Panc1 (cell line): ENCODE measurements at places on chromosomes 12 and 14.

DNA sequence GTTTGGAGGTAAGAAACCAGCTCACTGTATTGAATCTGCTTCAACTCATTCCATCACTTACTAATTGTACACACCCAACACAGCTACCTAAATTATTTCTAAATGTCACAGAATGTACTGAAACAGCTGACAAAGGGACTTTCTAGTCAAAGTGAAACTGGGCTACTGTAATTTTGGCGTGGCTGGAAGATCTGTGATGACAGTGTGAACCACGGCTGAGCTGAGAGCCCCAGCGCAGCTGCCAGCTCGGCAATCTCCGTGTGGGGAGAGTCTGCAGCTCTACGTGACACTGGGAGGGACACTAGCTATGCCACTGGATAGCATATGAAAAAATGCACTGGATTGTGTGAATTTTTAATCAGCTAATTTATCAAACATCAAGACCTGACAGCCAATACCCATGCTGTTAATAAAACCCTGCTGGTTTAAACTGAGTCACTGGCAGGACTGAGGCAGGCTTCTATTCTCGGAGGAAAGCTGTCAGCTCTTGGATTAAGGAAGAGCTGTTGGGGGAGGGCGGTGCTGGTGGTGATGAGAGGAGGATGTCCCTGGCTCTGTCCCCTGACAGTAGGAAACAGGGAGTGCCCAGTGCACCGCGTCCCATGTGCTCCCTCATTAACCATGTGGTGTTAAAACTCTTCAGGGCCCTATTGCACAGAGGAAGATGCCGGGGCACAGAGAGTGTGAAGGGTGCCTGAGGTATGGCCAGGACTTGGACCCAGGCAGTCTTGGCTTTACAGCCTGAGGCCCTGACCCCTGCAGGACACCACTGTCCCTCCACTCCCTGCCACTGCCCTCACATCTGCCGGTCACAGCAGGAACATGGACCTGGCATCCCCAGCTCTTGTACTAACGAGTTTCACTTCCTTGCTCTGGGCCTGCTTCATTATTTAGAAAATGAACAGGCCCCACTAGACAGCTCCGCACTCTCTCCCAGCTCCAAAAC lies 13.3 kb downstream of the SLC15A4 start:
- DNase-seq, result no peak

DNA sequence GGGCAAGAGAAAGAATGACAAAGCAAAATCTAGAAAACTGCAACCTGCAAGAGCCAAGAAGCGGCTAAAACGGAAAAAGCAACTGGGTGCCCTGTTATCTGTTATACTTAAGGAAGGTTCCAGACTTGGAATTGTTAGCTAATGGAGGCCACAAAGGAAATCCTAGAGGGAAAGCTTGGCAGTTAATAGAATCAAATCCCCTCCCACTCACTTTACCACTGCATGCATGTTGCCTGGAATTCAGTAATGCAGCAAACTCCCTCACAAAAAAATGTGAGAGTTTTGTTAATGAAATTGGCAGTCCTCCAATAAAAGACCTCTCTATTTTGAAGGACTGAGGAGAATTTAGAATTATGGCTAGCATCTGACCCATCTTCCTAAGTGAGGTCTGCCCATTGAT lies 164.2 kb upstream of the SOX5 start:
- DNase-seq, result no peak

DNA sequence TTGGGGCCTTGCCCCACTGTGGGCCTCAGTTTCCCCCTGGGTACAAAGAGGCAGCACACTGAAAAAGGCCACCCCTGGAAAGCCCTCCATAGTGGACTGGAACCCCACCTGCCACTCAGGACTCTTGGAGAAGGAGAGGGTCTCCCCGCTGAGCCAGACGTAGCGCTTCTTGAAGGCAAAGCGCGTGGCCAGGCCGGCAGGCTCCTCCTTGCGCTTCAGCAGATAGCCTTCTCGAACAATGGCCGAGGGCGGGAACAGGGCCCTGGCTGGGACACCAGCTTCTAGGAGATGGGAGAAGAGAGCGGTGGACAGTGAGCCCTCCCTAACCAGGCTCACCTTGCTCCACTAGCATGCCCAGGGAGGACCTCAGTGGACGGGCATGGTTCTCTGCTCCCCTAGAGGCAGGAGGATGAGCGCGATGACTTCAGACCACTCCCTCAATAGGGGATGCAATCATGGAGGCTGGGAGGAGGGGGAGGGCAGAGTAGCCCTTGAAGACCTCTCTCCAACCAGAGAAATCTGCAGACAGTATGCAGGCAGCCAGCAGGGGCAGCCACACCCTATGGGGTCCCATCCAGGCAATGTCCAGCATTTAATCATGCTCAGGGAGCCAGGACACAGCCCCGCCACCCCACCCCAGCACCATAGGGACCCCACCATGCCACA lies 29.8 kb downstream of the RASAL1 start:
- no peak for DNase-seq

- DNase-seq, result no peak
Observed at GRCh38 chr12:92065018-92065499, 80.6 kb downstream of the BTG1 start.

- no peak for DNase-seq
Observed at GRCh38 chr14:74841230-74842207, 34.4 kb downstream of the PROX2 start.

- DNase-seq, result no peak
Observed at GRCh38 chr12:124780336-124780735, 83.3 kb downstream of the SCARB1 start.

DNA sequence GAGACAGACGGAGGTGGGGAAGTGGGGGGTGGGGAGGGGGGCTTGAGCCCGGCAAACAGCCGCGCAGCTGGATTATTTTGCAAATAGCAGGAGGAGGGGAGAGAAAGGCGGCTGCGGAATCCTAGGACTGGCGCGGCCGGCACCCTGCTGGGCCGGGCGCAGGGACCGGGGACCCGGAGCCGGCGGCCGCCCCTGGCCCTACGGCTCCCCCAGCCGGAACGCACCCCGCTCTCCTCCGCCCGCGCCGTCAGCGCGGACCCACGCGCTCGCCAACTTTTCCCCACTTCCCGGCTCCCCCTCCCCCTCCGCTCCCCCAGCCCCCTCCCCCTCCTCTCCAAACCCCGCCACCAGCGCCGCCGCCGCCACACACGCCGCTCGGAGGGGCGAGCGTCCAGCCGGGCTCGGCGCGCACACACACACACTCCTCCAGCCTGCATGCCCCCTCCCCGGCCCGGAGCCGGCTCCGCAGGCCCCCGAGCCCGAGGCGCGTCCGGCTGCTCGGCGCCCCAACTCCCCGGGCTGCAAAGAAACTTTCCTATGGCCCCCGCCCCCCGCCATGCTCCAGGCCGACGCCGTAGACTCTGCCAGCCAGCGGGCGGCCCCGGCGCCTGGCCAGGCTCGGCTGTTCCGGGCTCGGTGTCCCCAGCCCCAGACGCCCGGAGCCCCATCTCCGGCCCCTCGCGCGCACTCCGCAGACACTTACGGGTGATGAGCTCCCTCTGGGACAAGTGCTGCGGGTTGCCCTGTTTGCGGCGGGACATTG lies 1.4 kb downstream of the BCL11B start:
- no peak for DNase-seq

DNA sequence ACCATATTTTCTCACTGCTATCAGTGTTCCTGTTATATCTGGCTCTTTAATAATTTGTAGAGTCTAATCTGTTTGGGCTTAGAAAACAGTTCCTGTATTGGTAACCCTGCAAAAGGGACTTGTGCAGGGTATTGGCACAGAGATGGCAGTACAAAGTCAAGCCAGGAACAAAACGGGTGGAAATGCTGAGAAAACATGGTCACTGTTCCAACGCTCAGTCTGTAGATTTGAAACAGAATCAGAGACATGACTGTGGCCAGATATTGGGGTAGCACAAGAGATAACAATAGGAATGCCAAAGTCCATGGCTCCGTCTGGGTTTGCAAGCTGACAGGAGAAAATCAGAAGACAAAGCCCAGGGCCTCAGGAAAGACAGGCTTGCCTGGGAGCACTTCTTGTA lies 290.7 kb upstream of the PDE3A start:
- DNase-seq, result no peak

DNA sequence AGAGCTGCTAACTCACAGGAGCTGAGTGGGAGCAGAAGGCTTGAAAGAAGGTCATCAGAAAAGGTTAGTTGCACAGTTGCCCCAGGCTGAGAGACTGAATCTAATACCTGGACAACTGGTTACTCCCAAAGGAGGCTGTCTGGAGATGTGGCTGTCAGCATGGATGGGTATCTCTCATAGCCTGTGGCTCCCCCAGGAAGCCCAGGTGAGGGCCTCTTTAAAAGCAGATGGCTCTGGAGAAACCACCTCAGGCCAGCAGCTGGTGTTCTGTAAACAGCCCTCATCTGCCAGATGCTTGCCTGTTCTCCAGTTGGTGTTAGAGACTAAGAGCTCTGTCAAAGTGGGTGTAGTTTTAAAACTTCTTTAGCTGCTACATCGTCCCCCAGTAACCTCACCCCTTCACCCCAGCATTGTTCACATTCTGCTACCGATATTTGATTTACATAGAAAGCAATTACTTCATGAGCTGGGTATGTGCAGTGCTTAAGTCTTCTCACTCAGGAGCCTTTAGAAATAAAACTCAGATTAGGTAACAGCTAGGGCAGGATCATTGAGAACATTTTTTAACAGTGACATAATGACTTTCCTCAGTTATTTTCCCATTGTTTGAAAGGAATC lies 25.8 kb downstream of the DACT1 start:
- no peak for DNase-seq

GRCh38 chr14:22556990-22557623 lies 31.9 kb downstream of the DAD1 start:
- DNase-seq, result peak; percentile 50

- no peak for DNase-seq
Observed at GRCh38 chr12:116317139-116317538, 39.6 kb upstream of the MED13L start.

DNA sequence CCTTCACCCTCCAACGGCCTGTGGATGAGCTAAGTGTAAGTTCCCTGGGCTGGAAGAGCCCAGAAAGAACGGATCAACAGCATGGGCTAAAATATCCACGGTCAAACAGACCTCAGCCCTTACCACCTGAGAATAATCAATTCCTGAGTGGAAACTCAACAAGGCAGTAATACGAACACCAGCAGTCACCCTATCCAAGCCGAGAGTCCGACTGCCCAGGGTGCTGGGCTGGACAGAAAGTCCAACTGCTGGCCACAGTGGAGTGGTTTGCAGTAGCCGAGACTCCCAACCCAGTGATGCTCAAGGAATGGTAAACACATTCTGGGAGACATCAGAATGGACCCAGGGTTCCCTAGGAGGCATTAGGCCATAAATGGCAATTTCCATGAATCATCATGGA lies 36.8 kb downstream of the ANO2 start:
- DNase-seq, result no peak

DNA sequence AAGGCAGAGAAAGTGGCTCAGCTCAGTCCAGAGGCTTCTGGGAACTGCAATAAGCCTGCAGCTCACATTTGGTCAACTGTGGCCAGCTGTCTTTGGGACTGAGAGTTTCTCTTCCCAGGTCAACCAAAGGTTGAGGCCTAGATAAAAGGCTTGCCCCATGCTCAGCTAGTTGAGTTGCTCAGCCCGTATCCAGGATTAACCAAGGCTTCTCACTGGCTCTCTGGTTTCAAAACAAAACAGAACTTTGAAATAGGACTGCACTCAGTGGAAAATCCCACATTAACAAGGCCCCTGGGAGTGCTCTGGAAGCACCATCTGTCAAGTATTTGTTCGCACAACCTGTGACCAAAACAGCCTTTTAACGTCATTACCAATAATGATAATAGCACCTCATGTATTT lies 40.3 kb upstream of the NUAK1 start:
- no peak for DNase-seq

DNA sequence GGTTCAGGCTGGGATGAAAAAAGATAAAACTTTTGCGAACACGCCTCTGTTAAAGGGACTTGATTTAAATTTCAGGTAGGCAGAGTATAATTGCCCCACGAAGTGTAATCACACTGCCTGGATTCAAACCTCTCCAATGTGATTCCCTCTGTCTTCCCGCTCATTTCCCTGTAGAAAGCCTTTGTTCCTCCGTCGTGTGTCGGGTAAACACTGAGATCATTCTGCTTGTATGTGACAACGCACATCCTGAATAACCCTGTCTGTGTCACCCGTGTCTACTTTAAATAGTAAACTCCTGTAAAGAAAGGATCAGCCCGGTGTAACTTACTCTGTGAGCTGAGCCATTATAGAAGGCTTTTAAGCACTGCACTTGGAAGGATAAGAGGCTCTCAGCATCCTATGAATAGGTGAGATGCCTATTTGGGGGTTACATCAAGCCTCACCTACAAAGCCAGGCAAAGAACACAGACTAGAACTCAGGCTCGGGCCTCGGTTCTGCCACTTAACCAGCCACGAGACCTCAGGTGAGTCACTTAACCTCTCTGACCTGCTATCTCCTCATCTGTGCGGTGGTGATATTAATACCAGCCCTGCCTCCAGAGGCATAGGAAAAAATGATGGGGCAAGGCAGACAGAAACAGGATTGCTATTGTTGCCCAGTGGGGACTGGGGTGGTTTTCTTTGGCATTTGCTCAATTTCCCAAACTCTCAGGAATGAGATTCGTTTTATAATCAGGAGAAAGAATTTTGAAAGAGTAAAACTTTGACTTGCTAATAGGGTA lies 74.2 kb downstream of the RBM19 start:
- no peak for DNase-seq

DNA sequence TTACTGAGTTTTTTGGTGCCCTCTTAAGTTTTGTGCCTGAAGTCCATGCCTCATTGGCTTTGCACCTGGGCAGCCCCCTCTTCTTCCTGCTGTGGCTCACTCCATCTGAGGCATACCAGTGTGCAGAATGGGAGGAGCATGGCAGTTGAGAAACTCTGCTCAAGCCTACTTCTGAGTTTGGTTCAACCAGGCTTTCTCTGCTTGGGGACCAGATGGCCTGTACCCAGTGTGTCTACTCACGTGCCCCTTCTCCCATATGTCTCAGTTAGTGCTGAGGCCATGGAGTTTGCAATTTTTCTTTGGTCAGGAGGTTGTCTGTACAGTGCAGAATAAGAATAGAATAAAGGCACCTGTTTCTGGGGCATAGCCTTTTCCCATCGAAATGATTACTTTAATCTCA lies 383.3 kb upstream of the DDHD1 start:
- DNase-seq, result no peak

DNA sequence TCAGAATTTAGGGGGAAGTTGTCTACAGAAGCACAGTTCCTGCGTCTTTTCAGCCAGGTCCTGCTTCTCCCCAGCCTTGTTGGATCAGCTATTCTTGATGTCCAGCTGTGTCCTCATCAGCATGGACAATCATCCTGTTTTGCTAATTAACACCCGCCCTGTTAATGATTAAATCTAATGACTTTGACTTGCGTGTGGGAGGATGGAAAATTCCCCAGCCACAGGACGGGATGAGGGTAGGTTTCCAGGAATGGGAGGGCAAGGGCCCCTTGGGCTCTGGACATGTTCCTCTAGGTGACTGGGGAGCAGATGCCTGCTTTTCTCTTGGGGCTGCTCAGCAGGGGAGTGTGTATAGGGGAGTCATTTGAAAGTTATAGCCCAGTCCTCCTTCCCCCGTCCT lies 5.3 kb upstream of the PPP1R1A start:
- DNase-seq, result no peak

- no peak for DNase-seq
Observed at GRCh38 chr14:100045642-100046344, 19.4 kb upstream of the EVL start.

GRCh38 chr12:19432309-19433170 lies 6.8 kb upstream of the AEBP2 start:
- DNase-seq, result no peak
